ENCODE measurements at places on chromosomes 3 and 15. TPM values are rescaled to one million over a fixed set of nuclear protein-coding genes. Genes with fewer than 3 reads are reported as not detected.

GRCh38 chr3:115217292-115217677 lies 70.2 kb upstream of the ZBTB20 start:
- H3K4me1 ChIP-seq = no peaks in the 10 kb centered on the region
- H3K27me3 ChIP-seq = no peaks in the 10 kb centered on the region
- H3K27ac ChIP-seq = no peak overlapping the region
- no peaks in the 10 kb centered on the region for H3K36me3 ChIP-seq

- no peak for DNase-seq
- H3K27me3 ChIP-seq = no peaks in the 10 kb centered on the region
- H3K36me3 ChIP-seq = no peaks in the 10 kb centered on the region
- no peaks in the 10 kb centered on the region for H3K4me1 ChIP-seq
- no peak overlapping the region for H3K4me3 ChIP-seq
- no peak overlapping the region for H3K27ac ChIP-seq
Measured at GRCh38 chr3:127953091-127954035, 38.3 kb downstream of the KBTBD12 start.

DNA sequence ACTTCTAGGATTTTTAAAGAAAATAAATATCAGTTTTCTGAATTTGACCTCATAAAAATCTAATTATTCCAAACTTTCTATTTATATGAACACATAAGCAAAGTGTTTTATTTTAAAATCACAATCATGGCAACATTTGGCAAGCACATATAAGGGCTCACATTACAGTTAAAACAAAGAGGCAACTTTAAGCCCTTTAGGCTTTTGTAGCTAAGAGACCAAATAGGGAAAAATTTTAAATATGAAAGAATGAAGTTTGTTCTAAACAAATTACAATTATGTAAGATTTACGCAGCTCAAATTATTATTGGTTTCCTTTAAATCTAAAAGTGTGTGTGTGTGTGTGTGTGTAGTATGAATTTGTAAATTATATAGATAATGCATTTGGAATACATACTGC lies 267.0 kb downstream of the ZIC4 start:
- no peaks in the 10 kb centered on the region for H3K27me3 ChIP-seq
- H3K4me1 ChIP-seq = no peaks in the 10 kb centered on the region
- no peaks in the 10 kb centered on the region for H3K36me3 ChIP-seq
- H3K4me3 ChIP-seq = no peak overlapping the region

The CYP1A1 gene
- total RNA-seq = 0.49 TPM

DNA sequence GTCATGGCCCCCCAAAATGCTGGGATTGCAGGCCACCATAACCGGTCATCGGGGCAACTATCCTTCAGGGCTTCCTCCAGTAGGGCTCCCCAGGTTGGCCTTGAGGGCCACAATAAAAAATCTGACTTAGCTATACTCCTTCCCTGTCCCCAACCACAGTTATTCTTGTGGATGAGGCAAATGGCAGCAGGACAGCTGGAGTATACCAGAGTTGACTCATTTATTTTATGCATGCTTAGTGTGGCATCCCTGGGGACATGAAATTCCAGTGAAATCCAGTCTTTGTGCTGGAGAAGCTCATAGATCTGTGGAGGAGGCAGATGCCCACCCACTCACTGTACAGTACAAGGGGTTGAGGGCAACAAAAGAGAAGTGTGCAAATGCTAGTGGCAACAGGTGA lies 109.5 kb downstream of the RORA start:
- H3K4me3 ChIP-seq = no peak overlapping the region
- peaks cover 13% of the 10 kb centered on the region for H3K4me1 ChIP-seq
- no peaks in the 10 kb centered on the region for H3K36me3 ChIP-seq

GRCh38 chr3:134201201-134202130 lies 49.2 kb downstream of the RYK start:
- no peak overlapping the region for H3K27ac ChIP-seq
- H3K36me3 ChIP-seq = no peaks in the 10 kb centered on the region
- H3K27me3 ChIP-seq = no peaks in the 10 kb centered on the region

GRCh38 chr15:38996111-38996631 lies 431.6 kb upstream of the RASGRP1 start:
- no peak for DNase-seq
- H3K36me3 ChIP-seq = no peaks in the 10 kb centered on the region
- H3K27me3 ChIP-seq = no peaks in the 10 kb centered on the region
- no peak overlapping the region for H3K4me3 ChIP-seq

DNA sequence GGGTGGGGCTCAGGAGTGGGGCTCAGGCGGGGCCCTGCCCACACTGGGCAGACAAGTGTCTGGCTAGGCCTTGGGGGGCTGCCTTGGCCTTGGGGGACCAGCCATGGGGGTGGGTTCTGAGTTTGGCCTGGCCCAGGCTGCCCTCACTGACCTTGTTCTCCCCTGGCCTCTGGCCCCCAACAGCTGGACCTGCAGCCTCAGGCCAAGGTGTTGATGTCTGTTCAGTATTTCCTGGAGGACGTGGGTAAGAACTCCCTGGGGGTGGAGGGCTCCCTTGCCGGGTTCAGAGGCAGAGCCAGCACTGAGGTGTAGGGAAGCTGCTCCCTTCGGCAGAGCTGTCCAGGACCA lies 20.0 kb downstream of the PRKCD start:
- no peaks in the 10 kb centered on the region for H3K27me3 ChIP-seq
- no peak overlapping the region for H3K27ac ChIP-seq
- no peak for DNase-seq

DNA sequence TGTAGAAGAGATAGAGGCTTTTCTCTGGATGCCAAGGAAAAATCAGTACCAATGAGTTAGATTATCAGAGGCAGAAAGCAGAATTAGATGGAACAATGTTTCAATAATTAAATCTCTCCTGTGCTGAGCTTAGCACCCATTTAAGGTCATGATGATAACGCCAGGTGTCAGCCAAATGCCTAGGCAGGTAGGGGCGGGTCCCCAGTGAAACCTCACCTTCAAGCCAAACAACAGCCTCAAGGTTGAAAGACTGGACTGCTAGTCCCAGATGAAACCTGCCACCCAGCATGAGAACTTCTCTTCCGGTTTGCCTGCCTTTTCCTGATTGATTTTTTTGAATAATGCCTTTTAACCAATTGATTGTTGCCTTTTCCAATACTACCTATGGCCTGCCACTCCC lies 363.0 kb downstream of the PLOD2 start:
- H3K27me3 ChIP-seq = no peaks in the 10 kb centered on the region
- DNase-seq = no peak
- no peaks in the 10 kb centered on the region for H3K4me1 ChIP-seq
- H3K27ac ChIP-seq = no peak overlapping the region
- no peaks in the 10 kb centered on the region for H3K36me3 ChIP-seq

DNA sequence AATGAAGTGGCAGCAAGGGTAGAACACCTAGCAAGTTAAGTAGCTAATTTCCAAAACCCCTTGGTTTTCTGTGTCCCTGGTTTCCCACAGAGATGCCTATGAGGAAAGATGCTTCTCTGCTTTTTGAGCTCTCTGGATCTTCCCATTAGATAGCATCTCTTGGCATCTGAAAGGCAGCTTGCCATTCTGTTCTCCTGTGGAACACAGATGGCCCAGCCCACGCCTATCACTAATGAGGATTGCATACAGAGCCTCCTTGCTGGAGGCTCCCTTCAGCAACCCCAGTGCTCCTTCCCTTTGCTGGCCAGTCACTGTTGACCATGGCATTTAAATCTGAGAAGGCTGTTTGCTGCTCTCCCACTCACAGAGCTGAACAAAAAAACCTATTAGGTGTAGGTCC lies 34.4 kb upstream of the ETV5 start:
- no peaks in the 10 kb centered on the region for H3K27me3 ChIP-seq
- H3K4me3 ChIP-seq = no peak overlapping the region
- no peak for DNase-seq
- no peaks in the 10 kb centered on the region for H3K36me3 ChIP-seq

DNA sequence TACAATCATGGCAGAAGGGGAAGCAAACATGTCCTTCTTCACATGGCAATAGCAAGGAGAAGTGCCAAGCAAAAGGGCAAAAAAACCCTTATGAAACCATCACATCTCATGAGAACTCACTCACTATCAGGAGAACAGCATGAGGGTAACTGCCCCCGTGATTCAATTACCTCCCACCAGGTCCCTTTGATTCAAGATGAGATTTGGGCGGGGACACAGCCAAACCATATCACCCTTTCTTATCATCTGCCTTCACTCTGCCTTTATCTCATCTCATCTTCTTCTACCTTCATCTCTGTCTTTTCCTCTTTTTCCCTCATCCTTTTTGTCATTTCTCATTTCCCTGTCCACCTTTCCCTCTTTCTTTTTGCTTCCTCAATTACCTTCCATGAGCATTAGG lies 149.6 kb downstream of the AGBL1 start:
- no peak overlapping the region for H3K4me3 ChIP-seq
- no peaks in the 10 kb centered on the region for H3K36me3 ChIP-seq
- no peaks in the 10 kb centered on the region for H3K27me3 ChIP-seq

The SLC22A13 gene
- 2.1 TPM for total RNA-seq

The DAPK2 gene
- total RNA-seq = 3.4 TPM

The PLSCR4 gene
- total RNA-seq = 53.5 TPM

GRCh38 chr15:40325700-40326099 lies 2.2 kb downstream of the INAFM2 start:
- no peaks in the 10 kb centered on the region for H3K27me3 ChIP-seq
- peak overlapping the region; percentile 99 for H3K27ac ChIP-seq
- no peaks in the 10 kb centered on the region for H3K4me1 ChIP-seq
- no peaks in the 10 kb centered on the region for H3K36me3 ChIP-seq

- no peak overlapping the region for H3K4me3 ChIP-seq
- no peak overlapping the region for H3K27ac ChIP-seq
- peak; percentile 58 for DNase-seq
- peaks cover 6% of the 10 kb centered on the region for H3K27me3 ChIP-seq
- no peaks in the 10 kb centered on the region for H3K4me1 ChIP-seq
- H3K36me3 ChIP-seq = peaks cover 3% of the 10 kb centered on the region
Measured at GRCh38 chr15:77032052-77032646, 37.2 kb downstream of the PSTPIP1 start.

Measured in sigmoid colon (tissue), 7 donors.